ENCODE measurements at places on chromosomes 12 and 14.

DNA sequence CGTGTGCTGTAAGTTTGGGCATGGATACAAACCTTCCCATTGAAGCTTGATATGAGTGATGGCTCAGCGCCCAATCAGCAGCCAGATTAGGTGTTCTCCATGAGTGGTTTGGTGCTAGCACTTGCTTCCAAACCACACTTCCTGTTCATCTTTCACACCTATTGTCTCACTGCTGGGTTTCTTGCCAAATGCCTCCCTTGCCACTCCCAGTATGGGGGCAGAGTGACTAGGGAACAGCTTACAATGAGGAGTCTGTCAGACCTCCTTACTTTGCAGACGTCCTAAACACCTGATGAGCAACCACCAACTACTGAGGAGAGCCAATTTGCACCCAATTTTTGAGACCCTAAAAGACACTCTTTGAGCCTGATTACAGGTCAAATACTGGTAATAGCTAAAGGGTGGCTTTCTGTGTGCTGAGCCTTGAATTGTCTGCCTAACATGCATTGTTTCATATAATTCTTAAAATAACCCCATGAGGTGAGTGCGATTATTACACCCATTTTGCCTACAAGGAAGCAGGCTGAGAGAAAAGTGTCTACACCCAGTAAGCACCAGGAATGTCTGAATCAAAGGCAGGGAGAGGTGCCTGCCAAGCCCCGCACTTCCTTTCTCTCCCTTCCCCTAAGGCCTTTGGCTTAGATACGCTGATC lies 48.4 kb upstream of the FOS start:
- DNase-seq, result no peak

DNA sequence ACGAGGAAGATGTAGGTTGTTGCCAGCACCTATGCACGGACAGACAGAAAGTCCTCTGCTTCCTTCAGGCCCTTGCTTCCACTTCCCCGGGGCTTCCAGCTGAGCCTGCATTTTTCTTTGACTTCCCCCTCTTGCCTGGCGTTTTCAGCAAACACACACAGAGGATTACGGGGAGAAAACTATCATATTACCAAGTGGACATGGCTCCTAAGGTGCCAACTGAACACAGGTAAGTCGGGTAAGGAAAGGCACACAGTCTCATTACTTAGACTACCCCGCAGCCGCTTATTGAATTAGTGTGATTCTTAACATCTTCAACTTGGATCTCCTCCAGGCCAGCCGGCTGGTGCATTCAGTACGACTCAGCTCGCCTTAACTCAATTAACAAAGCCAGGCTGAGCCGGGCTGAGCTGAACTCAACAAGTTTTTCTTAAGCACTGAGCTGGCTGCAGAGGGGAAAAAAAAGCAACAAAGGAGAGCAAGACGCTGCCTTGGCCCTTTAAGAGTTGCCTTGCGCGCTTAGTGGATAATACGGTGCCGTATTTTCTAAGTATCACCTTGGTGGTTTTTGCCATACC lies 19.2 kb upstream of the MAP1LC3B2 start:
- no peak for DNase-seq

DNA sequence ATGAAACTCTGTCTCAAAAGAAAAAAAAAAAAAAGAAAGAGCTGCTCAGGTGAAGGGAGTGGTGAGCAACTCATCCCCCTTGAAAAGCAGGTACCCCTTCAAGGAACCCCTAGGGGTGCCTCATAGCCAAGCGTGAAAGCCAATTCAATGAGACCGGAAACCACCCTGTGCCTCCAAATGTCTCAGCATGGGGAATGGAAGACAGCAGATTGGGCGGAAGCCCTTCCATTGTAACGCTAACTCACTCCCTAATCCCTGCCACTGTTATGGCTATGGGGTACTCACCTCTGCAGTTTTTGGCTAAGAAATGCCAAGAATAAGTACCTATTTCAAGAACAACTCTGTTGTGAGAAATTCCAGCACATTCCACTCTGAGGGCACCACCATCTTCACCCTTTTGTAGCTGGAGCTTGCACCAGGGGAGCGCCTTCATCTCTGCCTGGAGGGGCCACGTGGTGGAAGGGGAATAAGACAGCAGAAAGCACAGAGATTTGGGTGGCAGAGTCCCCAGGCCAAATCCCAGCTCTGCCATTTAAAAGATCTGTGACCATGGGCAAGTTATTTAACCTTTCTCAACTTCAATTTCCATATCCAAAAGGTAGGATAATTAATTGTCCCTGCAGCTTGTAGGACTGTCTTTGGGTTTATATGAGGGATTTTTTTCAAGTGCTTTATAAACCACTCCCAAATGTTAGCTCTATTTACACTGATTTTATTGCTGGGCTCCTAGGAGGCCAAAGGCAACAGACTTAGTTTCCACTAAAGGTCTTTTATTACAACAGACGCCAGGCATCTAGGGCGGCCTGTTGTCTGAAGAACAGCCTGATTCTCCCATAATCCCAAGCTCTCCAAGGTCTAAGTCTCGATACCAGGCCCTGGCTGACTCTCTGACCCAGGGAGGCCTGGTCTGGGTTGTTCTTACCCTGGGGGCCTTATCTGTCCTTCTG lies 63.9 kb downstream of the ITPK1 start:
- DNase-seq, result no peak

DNA sequence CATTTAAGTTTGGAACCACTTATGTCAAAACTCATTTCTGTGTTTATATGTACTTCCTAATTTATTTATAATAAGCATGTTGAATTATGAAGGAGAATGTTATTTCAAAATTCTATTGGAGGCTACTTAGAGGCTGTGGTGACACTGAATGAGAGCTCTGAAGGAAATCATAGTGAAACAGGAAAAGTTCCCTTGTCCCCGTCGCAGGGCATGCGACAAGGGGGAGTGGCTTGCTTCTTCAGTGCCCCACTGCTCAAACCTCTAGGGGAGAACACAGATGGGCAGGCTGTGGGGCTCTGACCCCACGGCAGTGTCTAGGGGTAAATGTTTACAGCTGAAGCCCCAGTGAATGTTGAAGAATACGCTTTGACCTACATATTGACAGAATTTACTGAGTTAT lies 261.9 kb downstream of the RAD51B start:
- no peak for DNase-seq

- DNase-seq, result no peak
Observed at GRCh38 chr12:50314636-50315312, 31.5 kb upstream of the LIMA1 start.

- DNase-seq, result no peak
Observed at GRCh38 chr12:116552773-116553373, 6.3 kb upstream of the MAP1LC3B2 start.

DNA sequence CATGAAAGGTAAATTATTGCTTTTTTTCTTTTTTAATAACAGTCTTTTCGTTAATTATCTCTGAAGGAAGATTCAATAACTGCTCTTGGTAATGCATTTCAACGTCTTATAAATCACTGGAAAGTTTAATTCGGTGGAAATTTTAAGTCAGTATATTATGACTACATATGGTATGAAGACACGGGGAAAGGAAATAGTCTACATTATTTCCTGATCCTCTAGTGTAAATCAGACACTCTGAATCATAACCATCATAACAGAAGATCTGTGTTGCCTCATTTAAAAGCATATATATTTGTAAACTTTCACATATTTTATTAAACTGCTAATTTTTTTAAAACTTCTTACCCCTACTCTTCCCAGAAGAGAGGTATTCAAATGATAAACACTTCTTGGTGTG lies 53.7 kb downstream of the EFCAB11 start:
- DNase-seq, result no peak

- DNase-seq, result no peak
Observed at GRCh38 chr14:91745344-91745743, 13.5 kb upstream of the CATSPERB start.

DNA sequence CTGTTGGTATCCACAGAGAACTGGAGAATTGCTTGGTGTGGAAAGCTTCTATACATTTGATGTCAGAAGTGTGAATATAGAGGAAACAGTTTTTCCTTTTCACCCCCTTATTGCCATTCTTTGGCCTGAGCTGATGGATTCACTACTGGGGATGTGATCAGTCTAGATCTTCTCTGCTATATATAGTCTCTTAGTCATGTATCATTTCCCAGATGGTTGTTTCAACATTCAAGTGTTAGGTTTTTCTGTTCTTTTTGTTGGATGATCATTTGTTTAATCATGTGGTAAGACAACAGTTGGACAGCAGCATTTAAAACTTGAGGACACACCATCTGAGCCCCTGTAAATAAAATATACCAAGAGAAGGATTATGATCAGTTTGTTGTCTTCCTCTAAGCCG lies 29.6 kb downstream of the TMX1 start:
- DNase-seq, result no peak

GRCh38 chr12:46383654-46384450 lies 11.3 kb upstream of the SLC38A2 start:
- DNase-seq, result peak; percentile 61

DNA sequence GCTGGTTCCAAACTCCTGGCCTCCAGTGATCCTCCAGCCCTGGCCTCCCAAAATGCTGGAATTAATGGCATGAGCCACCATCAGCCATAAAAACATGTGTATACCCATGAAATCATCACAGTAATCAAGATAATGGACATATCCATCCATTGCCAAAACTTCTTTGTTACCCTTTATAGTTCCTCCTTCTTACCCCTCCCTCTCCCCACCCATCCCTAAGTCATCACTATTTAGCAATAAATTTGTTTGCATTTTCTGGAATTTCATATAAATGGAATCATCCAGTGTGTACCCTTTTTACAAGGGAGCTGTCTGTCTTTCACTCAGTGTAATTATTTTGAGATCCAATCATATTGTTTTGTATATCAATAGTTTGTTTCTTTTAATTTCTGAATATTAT lies 42.4 kb downstream of the RPH3A start:
- no peak for DNase-seq

GRCh38 chr12:53952335-53952694 lies 2.4 kb upstream of the HOXC12 start:
- DNase-seq, result no peak

DNA sequence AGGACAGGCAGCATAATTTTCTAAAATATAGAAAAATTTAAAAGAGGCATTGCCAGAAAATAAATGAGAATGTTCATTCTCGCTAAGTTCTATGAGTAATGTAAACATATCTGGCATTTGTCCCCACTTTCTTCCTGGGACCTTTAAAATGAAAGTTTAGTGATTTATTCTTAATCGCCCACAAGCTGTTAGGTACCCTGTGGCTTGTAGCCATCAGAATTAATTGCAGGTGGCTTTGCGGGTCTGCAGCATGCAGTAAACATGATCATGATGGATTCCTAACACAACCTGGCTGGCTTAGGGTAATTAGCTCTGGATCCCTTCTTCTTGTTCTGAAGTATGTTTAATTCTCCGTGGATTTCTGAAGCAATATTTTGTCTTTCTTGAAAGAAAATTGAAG lies 103.5 kb upstream of the FRMD6 start:
- no peak for DNase-seq

Measured in stimulated activated CD4-positive, alpha-beta T cell treated with anti-CD3 and anti-CD28 coated beads, Interleukin-4, amount 100 ng/mL, for 48 hours (primary cell).